WTC11 (cell line): ENCODE measurements at places on chromosomes 16 and 17. TPM values are rescaled to one million over a fixed set of nuclear protein-coding genes. Genes with fewer than 3 reads are reported as not detected.

- DNase-seq = no peak
Measured at GRCh38 chr17:16820161-16820877, 130.3 kb downstream of the CCDC144A start.

DNA sequence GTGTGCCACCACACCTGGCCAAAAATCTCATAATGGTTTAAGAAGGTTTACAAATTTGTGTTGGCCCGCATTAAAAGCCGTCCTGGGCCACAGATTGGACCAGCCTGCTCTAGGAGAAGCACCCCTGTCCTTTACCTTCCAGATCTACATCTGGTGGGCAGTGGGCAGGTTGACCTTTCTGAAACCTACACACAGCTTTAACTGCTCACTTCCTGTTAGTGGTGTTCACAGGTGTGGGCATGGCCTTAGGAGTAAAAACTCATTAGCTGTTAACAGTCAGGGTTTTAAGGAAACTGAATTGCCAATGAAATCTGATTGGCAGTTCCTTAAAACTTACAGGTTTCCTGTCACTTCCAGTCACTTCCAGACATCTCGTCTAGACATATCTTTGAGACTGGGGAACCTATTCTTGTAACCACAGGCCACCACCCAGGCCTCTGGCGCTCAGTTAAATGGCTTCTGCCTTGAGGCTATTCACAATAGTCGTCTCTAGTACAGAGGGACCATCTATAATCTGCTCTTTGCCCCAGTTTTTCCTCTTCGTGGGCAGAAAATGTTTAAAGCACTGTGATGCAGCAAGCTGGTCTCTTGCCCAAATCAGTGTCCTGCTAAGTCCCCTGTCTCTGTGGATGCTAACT lies 29.3 kb downstream of the GNGT2 start:
- DNase-seq = no peak

The CCR7 gene
- 0.37 to 0.92 TPM (median 0.57 TPM) in 3 replicates for total RNA-seq

- DNase-seq = no peak
Measured at GRCh38 chr17:43814714-43815113, 18.2 kb downstream of the MPP3 start.

GRCh38 chr16:23597003-23597756 lies 1.1 kb upstream of the NDUFAB1 start:
- peak; percentile 52 for DNase-seq

GRCh38 chr17:65774787-65775186 lies 213.3 kb upstream of the AXIN2 start:
- no peak for DNase-seq

- no peak for DNase-seq
Measured at GRCh38 chr17:60089096-60089806, 10.5 kb upstream of the HEATR6 start.

The APOH gene
- 0.96 to 1.9 TPM (median 1.2 TPM) in 3 replicates for total RNA-seq

DNA sequence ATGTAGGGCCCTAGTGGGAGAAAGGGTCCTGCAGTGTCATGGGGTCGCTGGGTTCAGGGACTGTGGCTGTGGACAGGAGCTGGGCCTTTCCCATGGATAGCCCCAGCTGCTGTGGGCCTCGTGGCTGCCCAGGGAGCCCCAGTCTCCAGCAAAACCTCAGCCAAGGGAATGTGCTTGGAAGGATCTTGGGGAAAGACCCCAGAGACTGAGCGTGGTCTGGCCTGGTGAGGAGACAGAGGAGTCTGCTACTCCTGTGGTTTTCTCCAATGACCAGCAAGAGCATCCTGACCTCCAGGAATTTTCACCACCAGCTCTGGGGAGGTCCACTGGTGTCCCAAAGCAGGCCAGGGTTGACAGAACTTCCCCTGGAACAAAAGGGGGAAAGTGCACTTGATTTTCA lies 42.3 kb downstream of the RNF112 start:
- DNase-seq = no peak

DNA sequence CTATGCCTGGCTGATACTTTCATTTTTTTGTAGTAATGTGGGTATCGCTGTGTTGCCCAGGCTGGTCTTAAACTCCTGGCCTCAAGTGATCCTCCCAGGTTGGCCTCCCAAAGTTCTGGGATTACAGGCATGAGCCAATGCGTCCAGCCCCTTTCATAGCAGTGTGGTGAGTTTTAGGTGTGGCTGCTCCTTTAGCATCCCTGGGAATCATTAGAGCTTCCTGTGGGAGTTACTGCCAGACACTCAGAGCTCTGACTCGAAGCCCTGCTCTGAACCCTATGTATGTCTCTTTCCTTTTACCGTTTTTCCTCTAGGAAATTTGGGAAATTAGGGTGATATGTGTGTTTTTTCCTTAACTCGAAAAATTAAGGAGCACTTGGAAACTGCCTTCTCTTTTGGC lies 44.5 kb downstream of the NDE1 start:
- DNase-seq = no peak

DNA sequence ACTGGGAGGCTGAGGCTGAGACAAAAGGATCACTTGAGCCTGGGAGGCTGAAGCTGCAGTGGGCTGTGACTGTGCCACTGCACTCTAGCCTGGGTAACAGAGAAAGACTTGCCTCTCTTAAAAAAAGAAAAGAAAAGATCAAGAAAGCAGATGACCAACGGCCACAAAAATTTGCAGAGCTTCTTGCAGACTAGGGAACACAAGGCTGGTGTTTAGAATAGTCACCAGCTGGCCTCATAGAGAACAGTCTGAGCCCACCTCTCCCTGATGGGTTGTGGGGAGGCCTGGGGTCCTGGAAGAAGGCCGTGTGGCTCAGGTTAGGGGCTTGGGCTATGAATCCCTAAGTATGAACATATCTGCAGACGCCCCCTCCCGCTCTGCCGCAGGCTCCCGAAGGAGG lies 73.7 kb upstream of the MED9 start:
- no peak for DNase-seq

GRCh38 chr17:63407741-63408330 lies 38.3 kb downstream of the CYB561 start:
- DNase-seq = no peak

DNA sequence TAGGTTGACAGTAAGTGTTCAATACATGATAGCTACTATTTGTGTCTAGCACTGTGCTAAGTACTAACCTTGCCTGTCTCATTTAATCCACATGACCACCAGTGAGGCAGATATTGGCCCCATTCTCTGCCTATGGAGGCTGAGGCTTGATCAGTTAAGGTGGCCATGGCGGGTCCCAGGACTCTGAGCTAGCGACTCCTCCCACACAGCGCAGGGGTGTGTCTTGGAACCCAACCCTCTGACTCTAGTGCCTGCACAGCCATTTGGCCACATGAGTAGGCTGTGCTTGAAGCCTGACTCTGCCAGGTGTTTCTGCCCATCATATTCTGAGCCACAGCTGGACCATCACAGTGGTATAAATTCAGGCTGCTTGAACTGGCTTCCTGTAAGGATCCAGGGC lies 6.4 kb downstream of the NHERF1 start:
- no peak for DNase-seq
